ENCODE measurements at places on chromosomes 6 and 20. TPM values are rescaled to one million over a fixed set of nuclear protein-coding genes. Genes with fewer than 3 reads are reported as not detected.

GRCh38 chr6:134379599-134379998 is 61.7 kb upstream of the SGK1 start:
- peaks cover 30% of the 10 kb centered on the region for H3K4me1 ChIP-seq
- H3K27me3 ChIP-seq = no peaks in the 10 kb centered on the region
- peak overlapping the region; percentile 39 for H3K4me3 ChIP-seq
- peak; percentile 32 for DNase-seq

DNA sequence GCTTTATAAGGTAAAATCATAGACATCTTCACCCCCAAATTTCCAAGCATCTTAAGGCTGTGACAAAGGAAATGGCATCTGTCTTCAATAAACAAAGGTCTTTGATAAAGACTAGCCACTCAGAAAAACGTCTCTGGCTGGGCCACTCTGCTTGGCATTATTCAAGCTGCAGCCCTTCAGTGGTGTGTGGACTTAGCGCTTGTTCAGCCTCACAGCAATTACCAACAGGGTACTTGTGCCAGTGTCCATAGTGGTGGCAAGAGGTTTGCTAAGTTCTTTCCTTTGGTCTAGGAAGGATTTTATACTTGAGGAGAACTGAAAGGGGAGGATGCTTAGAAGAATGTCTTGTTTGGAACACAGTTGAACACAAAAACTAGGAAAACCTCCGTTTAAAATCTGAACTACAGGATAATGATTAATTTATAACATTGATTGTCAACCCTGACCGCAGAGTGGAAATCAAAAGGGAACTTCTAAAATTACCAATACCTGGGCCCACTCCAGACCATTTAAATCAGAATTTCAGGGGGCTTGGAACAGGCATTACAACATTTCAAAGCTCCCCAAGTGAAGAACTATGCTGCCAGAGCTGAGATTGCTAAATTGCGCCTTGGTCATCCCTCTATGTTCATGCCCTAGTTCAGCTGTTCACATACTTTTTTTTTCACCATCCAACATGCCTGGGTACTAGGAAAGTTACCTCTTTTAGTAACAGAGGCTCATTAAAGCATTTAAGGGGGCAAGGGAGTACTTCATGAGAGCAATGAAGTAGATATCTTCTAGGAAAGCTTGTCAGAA is 378.5 kb downstream of the FRK start:
- no peak overlapping the region for H3K27ac ChIP-seq
- DNase-seq = no peak
- H3K4me3 ChIP-seq = no peak overlapping the region
- no peaks in the 10 kb centered on the region for H3K36me3 ChIP-seq
- no peaks in the 10 kb centered on the region for H3K27me3 ChIP-seq
- H3K4me1 ChIP-seq = no peaks in the 10 kb centered on the region

DNA sequence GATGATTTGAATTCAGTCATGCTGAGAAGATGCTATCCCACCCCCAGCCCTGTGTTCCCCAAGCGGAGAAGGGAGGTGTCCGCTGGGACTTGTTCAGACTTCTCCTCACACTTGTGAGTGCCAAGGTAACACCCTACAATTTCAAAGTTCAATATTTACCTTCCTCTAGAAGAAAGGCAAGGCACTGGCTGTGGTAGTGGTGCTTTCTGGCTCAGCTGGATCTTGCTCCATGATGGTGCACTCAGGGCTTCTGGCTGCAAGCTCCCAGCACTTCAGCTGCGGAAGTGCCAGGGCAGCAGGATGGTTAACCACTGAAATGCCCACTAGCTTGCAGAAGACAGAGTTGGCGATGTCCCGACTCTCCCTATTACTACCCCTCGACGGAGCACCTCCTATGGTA is 135.4 kb downstream of the MTFR2 start:
- no peak overlapping the region for H3K27ac ChIP-seq
- no peaks in the 10 kb centered on the region for H3K27me3 ChIP-seq
- peak; percentile 6 for DNase-seq
- H3K36me3 ChIP-seq = no peaks in the 10 kb centered on the region

DNA sequence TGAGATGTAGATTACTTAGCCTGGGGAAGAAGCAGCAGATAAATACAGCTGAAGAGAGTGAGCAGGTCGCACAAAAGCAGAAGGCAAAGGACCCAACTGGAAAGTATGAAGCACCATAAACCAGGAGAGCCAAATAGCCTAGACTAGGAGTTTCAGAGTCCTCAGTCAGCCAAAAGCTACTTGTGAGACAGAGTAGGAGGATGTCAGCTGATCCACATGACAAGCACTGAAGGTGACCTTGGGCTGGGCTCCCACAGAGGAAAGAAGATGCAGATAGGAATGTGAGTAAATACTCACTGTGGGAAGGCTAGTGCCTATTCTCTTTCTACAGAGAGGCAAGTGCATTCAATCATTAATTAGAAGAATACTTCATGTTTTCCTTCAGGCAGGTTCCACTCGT is 274.0 kb upstream of the POU3F2 start:
- no peak overlapping the region for H3K27ac ChIP-seq
- H3K4me3 ChIP-seq = no peak overlapping the region
- no peak for DNase-seq
- H3K36me3 ChIP-seq = no peaks in the 10 kb centered on the region
- no peaks in the 10 kb centered on the region for H3K27me3 ChIP-seq
- no peaks in the 10 kb centered on the region for H3K4me1 ChIP-seq

GRCh38 chr20:5003626-5004025 is 2.3 kb upstream of the SLC23A2 start:
- H3K27ac ChIP-seq = no peak overlapping the region
- no peaks in the 10 kb centered on the region for H3K36me3 ChIP-seq
- DNase-seq = no peak
- no peak overlapping the region for H3K4me3 ChIP-seq

GRCh38 chr6:109491207-109491938 is 8.4 kb upstream of the ZBTB24 start:
- H3K27ac ChIP-seq = no peak overlapping the region
- DNase-seq = no peak
- no peaks in the 10 kb centered on the region for H3K27me3 ChIP-seq

The CTCFL gene
- total RNA-seq = not detected

The CCDC170 gene
- 1.6 TPM for total RNA-seq

The DYNLT2 gene
- 1.4 TPM for total RNA-seq

The ARMH2 gene
- total RNA-seq = not detected

The SRMS gene
- total RNA-seq = 1.2 TPM
